ENCODE measurements at places on chromosomes 6 and 20.
A peak's percentile ranks its signal among the peaks of the same experiment; 100 is the strongest.

GRCh38 chr6:34544776-34545471, 11.2 kb downstream of the SPDEF start:
- DNase-seq: no peak

GRCh38 chr6:11126876-11127275, 15.4 kb upstream of the ERVFRD-1 start:
- no peak for DNase-seq

- DNase-seq: no peak
Measured at GRCh38 chr6:35043381-35044130, 97.6 kb downstream of the TCP11 start.

- no peak for DNase-seq
Measured at GRCh38 chr6:79810185-79810705, 137.1 kb downstream of the ELOVL4 start.

DNA sequence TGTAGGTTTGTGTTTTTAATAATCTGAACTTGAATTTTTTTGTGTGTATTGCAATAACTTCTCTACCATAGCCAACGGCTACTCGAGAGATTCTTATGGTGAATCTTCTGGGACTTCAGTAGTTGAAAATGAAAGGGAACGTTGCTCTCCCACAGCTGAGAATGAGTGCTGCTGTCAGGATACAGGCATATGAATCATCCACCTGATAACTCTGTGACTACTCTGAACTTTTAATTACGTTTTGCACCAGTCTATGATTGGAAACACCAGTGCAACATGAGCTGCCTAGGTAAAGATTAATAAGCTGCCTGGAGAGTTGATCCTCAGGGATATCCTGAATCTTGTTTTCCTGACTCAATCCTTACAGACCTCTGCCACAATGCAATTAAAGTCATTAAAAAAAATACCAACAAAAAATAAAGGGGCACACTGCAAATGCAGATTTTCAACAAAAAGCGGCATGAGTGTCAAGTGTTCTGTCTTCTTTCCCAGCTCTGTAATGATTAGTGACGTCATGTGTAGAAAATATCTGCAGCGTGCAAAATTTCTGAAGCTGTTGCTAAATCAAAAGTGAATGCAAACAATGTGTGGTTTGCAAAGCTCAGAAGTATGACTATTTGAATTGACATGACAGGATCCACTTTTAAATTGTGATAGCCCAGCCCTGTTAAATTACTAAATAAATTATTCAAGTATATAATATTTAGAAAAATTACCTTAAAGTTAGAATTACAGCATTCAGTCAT, 432.2 kb downstream of the HTR1B start:
- DNase-seq: no peak

DNA sequence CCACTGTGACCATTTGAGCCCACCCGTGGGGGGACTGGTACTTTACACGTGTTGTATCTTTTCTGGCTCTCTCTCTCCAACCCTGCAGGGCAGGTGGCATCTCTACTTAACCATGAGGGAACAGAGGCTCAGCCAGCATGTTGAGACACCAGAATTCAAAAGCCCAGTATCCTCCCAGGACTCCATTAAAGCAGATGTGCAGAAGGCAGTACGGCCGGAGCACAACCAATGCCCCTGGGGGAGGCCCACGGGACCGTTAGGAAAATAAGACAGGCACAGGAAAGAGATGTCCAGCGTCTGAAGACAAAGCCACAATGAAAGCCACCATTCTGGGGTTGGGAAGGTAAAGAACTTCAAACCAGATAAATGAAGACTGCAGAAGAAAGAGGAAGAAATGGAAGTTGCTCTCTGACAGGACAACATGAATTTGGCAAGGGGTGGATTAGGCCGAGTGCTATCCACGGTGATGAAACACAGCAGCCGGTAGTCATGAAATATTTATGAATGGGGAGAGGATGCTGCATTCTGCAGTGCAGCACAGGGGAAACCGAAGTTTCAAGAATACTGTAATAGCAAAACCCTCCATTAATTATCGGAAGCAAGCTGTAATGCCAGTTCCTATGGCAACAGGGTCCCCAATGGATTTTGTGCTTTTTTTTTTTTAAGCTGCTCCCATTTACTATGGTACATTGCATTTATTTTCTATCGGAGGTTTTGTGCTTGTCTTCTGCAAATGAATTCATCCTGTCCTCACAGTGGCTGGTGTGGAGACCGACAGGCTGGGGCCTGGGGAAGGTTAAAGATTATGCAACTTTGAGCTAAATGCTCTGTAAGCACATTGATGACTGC, 179.4 kb downstream of the NRN1 start:
- no peak for DNase-seq

DNA sequence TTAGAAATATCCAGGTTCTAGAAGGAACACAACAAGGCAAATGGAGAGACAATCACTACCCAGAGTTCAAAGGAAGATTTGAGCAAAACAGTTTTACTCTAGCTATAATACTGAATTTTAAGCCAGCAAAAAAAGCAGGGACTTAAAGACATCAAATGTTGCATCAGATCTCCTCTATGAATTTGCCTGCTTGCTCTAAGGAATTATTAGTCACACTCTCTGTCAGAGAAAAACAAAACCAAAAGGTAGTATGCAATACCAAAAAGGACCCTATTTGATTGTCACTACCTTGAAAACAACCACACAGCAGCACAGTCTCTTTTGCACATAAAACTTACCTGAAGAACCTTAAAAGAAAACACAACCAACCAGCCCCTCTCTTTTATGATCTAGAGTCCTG, 46.3 kb downstream of the BTBD9 start:
- no peak for DNase-seq

- DNase-seq: no peak
Measured at GRCh38 chr6:33104887-33105286, 29.1 kb downstream of the HLA-DPB1 start.

DNA sequence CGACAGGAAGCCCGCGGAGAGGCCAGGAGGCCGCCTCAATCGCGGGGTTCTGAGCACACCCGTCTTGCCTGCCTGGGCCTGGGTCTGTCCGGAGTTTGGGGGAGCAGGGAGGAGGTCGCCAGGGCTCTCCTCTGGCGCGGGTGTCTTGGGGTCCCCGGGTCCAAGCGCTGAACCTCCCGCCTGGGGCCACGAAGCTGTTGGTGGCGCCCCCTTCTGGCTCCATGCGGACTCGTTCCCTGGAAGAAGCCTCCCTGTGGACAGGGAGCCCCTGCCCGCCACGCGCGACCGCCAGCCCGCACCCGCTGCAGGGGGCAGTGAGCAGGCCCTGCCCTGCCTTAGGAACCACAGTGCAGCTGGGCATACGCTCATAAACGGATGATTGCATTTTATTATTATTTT, 44.7 kb downstream of the MCUR1 start:
- no peak for DNase-seq

GRCh38 chr20:13022401-13023155, 13.8 kb downstream of the SPTLC3 start:
- DNase-seq: no peak

DNA sequence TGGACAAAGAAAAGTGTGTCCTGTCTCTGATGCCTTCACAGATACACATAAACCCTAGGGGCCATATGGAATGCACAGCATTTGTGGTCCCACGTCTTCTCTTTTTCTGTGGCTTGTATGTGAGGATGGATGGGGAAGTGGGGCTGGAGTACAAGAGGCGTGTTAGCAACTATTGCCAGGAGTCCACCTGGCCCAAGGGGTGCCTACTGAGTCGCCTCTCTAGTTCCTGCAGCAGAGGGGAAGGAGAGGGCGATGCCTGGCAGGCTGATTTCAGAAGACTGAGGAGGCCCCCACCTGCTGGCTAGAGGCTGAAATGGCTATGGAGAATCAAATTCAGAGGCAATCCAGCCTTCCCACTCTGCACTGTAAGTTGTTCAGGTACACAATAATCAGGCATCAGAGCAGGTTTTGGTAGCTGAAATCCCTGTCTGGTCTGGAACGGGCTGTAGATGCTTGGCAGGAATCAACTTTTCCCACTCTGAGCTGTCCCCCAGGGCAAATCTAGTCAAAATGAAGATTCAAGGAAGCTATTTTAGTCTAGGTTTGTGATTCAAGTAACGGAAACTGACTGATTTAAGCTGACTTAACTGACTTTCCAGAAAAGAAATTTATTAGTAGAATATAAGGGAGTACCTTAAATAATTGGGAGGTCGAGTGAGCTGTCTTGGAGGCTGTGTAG, 14.9 kb upstream of the PPARD start:
- no peak for DNase-seq

DNA sequence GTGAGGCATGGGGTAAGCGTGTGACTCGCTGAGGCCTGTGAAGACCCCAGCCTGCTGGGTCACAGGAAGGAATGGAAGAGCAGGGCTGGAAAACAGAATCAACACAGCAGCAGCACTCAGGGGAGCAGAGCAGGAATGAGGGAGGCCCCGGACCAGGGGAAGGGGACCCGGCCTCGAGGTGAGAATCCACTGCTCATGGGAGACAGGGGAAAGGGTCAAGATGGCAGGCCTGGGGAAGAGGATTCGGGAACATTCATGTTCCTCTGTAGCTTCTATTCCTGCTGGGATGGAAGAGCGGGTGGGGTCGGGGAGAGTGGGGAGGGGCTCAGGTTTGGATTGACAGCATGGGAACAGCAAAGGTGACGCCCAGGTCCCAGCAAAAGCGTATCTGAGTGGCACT, 59.4 kb downstream of the NPEPL1 start:
- no peak for DNase-seq

- no peak for DNase-seq
Measured at GRCh38 chr6:144778773-144779492, 493.8 kb downstream of the UTRN start.

DNA sequence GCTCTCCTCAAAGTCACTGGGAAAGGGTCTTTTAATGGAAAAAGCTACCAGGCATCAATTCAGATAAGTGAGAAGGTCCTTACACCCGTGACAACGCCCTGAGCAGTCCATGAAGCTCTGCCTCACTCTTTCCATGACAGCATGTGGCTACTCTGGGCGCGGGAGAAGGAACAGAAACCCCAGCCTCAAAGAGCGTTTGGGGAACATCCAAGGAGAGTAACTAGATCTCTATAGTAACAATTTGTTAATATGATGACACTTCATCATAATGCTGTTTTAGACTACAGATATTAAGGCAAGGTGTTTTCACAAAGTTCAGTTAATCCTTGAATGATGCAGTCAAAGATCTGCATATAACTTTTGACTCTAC, 55.2 kb downstream of the KIF6 start:
- DNase-seq: no peak

GRCh38 chr6:115544765-115545671, 515.7 kb downstream of the FRK start:
- peak; percentile 75 for DNase-seq

DNA sequence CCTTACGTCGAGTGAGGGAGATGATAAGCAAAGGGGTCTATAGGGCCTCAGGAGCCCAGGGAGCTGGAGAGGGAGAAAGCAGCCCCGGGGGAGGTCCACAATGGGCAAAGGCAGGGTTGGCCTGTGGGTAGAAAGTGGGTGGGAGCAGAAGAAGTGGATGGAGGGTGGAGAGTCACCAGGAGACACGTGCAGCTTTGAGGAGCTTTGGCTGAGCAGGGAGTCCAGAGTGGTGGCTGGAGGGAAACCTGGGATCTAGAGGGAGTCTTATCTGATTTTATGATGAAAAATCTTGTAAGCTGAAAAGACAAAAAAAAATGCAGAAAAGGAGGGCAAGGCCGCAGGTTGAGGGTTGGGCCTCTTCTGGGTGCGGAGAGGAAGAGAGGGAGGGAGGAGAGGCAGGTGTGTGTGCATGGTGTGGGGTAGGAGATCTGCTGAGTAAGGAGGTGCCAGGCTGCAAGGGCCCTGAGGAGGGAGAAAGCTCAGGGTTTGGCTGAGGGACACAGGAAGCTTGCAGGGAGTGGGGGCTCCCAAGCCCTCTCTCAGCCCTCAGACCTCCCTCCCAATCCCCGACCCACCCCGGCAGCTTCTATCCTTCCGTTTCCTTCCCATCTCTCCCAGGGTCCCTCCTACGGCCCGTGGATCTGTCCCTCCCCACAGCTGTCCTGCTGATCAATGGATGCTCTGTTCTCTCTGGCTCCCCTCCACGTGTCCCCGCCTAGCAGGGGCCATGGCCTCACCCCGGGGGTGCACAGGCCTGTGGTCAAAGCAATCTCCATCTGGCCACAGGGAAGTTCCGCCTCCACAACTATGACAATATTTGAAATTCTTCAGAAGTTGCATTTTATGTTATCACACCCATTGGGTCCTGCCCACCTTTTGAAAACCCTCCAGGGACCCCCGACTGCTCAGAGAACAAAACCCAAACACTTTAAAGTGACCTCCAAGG, 17.1 kb upstream of the BPI start:
- DNase-seq: no peak

- no peak for DNase-seq
Measured at GRCh38 chr20:34970193-34970840, 14.6 kb downstream of the MYH7B start.

GRCh38 chr6:90467546-90467945, 119.3 kb downstream of the MAP3K7 start:
- no peak for DNase-seq

DNA sequence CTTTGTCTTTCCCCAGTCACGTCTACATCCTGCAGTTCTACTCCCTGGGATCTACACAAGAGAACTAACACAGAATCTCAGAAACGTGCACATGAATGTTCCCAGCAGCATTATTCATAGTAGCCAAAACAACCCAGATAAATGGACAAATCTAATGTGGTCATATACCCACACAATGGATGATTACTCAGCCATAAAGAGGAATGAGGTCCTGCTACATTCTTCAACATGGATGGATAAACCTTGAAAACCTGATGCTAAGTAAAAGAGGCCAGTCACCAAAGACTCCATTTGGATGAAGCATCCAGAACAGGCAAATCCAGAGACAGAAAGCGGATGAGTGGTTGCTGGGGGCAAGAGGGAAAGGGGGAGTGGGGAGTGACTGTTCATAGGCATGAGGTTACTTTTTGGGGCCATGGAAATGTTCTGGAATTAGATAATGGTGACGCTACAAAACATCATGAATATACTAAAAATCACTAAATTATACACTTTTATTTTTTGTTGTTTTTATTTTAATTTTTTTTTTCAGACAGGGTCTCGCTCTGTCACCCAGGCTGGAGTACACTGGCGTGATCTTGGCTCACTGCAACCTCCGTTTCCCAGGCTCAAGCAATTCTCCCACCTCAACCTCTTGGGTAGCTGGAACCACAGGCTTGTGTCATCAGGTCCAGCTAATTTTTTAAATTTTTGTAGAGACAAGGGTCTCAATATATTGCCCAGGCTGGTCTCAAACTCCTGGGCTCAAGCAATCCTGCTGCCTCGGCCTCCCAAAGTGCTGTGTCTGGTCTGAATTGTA, 50.8 kb upstream of the DSN1 start:
- no peak for DNase-seq
